ENCODE measurements at places on chromosomes 7 and 10.

DNA sequence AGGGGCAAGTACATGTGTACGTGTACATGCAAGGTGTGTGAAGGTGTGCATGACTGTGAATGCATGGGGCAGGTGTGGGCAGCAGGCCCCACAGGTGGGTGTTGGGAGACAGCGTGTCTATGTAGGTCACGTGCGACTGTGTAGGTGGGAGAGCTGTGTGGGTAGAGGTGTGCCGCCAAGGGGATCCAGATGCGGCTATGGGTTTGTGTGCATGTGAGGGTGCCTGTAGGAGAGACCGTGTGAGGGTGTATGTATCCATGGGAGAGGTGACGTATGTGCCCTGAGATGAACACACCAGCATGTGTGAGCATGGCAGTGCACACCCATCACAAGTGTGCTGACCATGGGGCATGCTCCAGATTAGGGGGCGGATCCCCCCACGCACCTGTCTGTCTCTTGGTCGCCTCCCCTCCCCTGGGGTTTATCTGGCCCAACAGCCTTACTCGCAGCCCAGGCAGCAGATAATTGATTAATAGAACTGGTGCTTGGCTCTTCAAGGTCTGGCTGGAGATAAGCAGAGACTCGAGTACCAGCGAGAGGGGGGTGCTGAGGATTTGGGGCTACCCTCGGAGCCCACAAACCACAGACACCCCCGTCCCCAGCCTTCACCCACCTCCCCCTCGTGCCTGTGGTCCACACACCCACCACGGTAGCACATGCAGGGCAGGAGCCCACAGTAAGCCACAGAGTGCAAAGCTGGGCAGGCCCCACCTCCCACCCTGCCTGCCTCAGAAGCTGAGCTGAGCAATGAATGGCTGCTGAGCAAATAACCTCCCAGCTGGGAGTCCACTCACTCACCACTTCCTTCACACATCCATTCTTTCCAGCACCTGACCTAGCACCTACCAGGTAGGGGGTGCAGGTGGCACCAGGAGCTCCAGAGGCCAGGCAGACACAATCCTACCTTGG, 41.4 kb upstream of the ZMIZ1 start:
- DNase-seq = no peak

GRCh38 chr10:23457632-23458417, 18.9 kb downstream of the OTUD1 start:
- DNase-seq = no peak

DNA sequence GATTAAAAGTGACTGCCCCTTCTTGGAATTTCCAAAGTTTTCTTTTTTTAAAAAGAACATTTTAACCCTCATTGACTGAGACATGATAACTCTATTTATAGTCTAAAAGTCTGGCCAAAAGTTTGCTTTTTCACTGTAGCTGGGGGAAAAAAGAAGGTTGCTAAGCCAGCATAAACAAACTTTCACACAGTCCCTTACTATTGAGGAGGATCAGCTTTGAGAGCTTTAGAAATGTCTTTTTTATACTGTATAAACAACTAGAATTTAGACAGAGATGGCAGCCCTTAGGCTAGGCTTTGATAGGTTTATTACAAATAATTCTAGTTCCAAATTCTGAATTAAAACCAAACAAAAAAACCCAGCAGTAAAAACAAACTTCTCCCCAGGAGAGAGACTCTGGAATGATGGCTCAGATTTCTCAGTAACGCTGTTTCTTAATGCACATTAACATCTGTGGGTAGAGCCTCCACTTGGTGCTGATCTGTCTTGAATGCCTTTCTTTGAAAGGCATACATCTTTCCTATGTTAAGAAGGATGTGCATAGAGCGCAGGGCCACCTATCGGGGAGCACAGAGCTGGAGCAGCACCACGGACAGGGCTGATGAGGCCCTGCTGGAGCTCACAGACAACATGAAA, 100.9 kb upstream of the PDLIM1 start:
- no peak for DNase-seq

DNA sequence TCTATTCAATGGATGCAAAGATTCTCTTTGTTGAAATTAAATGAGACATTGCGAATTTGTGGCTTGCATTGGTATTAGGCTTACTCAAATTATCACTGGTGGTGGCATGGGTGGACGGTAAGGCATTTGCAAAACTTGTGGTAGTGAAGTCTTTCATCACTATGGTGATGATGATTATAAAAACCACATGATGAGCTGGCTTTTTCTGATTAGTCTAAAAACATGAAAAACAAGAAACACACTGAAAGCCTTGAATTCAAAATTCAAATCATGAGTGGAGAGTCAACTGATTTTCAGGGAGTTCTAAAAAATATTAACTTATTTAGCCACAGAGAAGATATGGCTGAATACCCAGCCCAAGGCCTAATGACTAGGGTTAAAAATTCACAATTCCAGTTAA, 99.8 kb upstream of the HGF start:
- DNase-seq = no peak

DNA sequence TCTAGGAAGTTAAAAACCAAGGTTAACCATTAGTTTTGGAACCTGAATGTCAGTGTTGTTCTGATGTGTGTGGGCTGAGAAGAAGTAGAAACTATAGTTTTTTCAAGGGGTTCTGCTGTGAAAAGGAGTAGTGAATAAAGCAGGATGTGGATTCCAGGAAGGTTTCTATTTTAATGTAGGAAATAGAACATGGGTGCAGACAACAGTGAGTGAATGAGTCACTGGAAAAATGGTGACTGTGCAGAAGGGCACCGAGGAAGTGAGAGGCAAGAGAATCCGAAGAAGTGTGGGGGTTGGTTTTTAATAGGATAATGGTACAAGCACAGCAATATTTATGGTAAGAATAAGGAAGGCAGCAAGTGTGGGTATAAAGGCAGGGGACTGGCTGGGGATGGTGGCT, 120.4 kb downstream of the ARHGAP21 start:
- DNase-seq = no peak

- DNase-seq = peak; percentile 53
These were observed 105.8 kb downstream of the THSD7A start for GRCh38 chr7:11726001-11726793.

Measured in foreskin keratinocyte (primary cell).